Fibroblast of lung (primary cell): ENCODE measurements at places on chromosomes 5 and 9. TPM values are rescaled to one million over a fixed set of nuclear protein-coding genes. Genes with fewer than 3 reads are reported as not detected.

GRCh38 chr5:117675646-117676045, 1101.0 kb upstream of the SEMA6A start:
- H3K27ac ChIP-seq, result no peak overlapping the region
- no peak for DNase-seq
- no peaks in the 10 kb centered on the region for H3K4me1 ChIP-seq
- no peak overlapping the region for H3K4me3 ChIP-seq

NADK2 gene
- polyA plus RNA-seq, result 11.5 and 11.6 TPM in 2 replicates

DNA sequence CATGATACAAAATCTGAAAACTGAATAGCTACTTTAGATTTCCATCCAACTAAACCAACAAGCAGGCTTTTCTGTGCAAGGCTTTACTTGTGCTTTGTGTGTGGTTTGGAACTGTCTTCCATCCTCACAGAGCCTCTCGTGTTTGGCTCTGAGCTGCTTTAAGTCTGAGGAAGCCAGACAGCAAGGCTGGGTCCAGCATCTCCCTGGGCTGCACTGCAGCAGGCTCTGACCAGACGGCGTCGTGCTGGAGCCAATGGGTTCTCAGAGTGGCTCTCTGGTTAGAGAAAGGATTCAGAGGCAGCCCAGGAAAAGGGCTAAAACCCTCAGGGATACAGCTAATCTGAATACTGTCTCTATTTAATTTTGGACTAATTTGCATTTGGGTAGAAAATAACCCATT, 207.9 kb upstream of the EFNA5 start:
- H3K4me3 ChIP-seq, result no peak overlapping the region
- no peaks in the 10 kb centered on the region for H3K27me3 ChIP-seq
- H3K27ac ChIP-seq, result no peak overlapping the region
- no peak for DNase-seq

OSMR gene
- 80.4 and 189 TPM in 2 replicates for polyA plus RNA-seq

GRCh38 chr9:137067860-137068538, 2.4 kb downstream of the SAPCD2 start:
- no peak overlapping the region for H3K27ac ChIP-seq
- DNase-seq, result peak; percentile 64
- H3K27me3 ChIP-seq, result no peaks in the 10 kb centered on the region
- peaks cover 10% of the 10 kb centered on the region for H3K4me1 ChIP-seq

GRIA1 gene
- 0.12 and 2.0 TPM in 2 replicates for polyA plus RNA-seq

- H3K4me1 ChIP-seq, result no peaks in the 10 kb centered on the region
- H3K27ac ChIP-seq, result no peak overlapping the region
- H3K27me3 ChIP-seq, result peaks cover 10% of the 10 kb centered on the region
- no peaks in the 10 kb centered on the region for H3K36me3 ChIP-seq
- H3K4me3 ChIP-seq, result no peak overlapping the region
- DNase-seq, result no peak
Measured at GRCh38 chr9:131271506-131271931, 4.8 kb downstream of the FAM78A start.

DNA sequence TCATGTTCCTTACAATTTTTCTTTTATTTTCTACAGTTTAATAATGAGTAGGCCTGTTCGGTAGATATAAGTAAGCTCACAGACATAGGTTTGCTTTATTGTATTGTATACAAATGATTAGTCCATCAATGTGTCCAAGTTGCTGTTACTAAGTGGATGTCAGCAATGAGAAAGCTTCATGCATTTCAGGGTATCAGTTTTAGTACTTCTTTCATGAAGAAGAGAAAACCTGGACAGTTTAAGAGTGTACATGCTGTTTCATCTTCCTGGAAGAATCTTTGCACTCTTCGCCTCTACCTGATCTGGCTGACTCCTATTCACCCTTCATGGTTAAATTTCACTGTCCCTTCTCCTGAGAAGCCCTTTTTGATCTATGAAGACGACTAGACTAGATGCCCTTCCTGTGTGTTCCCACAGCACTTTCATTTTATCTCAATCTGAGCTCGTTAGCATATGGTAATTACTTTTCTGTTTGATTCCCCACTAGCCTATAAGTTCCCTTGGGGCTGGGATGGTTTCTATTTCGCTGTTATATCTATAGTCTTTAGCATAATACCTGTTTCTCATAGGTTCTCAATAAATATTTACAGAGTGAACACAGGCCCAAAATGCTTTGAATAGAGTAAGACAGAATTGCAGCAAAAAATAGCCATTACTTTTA, 70.7 kb downstream of the CETN3 start:
- no peak for DNase-seq
- H3K27me3 ChIP-seq, result no peaks in the 10 kb centered on the region
- H3K36me3 ChIP-seq, result no peaks in the 10 kb centered on the region
- H3K27ac ChIP-seq, result no peak overlapping the region

DNA sequence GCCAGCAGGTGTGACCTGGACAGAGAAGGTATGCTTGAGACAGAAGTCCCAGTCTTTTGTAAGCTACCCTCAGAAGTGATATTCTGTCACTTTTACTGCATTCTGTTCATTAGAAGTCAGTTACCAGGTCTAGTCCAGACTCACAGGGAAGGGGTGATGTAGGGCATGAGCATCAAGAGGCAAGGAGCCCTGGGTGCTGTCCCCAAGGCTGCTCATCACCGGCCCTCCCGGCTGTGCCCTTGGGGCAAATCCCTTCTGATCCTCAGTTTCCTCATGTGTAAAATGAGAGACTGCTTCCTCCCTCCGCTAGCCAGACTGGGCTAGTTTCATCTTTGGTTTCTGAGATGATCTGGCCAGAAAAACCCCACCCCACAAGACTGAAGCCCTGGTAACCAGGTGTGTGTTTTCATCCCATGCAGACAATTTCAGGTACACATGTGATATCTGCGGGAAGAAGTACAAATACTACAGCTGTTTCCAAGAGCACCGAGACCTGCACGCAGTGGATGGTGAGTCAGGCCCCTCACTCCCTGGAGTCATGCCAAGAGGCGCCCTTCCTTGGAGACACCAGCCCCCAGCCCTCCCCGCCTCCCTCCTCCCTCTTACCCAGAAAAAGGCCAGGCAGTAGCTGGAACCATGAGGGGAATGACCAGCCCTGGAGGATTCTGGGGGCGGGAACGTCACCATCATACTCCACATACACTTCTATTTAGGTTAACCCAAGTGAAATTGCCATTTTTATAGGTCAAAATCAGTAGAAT, 71.0 kb downstream of the AMBP start:
- H3K4me1 ChIP-seq, result no peaks in the 10 kb centered on the region

DBH gene
- polyA plus RNA-seq, result not detected in 2 replicates

- H3K36me3 ChIP-seq, result no peaks in the 10 kb centered on the region
- no peak for DNase-seq
- H3K27me3 ChIP-seq, result no peaks in the 10 kb centered on the region
- no peaks in the 10 kb centered on the region for H3K4me1 ChIP-seq
- no peak overlapping the region for H3K4me3 ChIP-seq
Measured at GRCh38 chr9:101787891-101788290, 49.4 kb upstream of the GRIN3A start.

- peaks cover 17% of the 10 kb centered on the region for H3K4me1 ChIP-seq
- H3K27me3 ChIP-seq, result no peaks in the 10 kb centered on the region
- peaks cover 23% of the 10 kb centered on the region for H3K36me3 ChIP-seq
- H3K27ac ChIP-seq, result no peak overlapping the region
Measured at GRCh38 chr5:428219-428618, 14.8 kb upstream of the EXOC3 start.

DNA sequence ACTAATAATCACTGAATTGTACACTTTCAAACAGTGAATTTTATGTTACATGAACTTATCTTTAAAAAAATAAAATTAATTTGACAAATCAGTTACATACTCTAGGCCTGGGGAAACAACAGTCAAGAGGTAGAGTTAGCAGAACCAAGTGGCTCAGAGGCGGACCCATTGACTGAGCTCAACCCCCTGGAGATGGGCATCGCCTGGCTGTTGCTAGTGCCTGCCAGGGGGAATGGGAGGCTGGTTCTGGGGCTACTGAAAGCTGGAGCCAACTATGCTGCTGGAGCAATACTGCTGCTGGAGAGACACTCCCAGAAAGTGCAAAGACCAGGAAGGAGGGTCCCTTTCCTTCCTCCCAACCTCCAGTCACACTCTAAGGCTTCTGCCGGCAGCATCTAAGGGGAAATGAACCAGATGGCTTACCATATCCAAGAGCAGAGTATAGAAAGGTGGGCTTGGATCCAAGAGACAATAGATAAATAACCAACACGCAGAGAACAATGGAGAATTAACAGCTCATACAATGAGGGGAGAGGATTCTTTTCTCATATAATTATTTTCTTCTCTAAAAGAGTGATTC, 40.3 kb upstream of the ANKRD55 start:
- H3K4me1 ChIP-seq, result peaks cover 4% of the 10 kb centered on the region
- H3K4me3 ChIP-seq, result no peak overlapping the region
